AG08396 (cell line): ENCODE measurements at places on chromosomes 3 and 15.

GRCh38 chr3:144085964-144086363, 114.3 kb downstream of the DIPK2A start:
- DNase-seq: no peak

- peak; percentile 10 for DNase-seq
These were observed 179.4 kb downstream of the GBE1 start for GRCh38 chr3:81581966-81582599.

GRCh38 chr3:136595913-136596697, 156.1 kb downstream of the STAG1 start:
- DNase-seq: no peak

DNA sequence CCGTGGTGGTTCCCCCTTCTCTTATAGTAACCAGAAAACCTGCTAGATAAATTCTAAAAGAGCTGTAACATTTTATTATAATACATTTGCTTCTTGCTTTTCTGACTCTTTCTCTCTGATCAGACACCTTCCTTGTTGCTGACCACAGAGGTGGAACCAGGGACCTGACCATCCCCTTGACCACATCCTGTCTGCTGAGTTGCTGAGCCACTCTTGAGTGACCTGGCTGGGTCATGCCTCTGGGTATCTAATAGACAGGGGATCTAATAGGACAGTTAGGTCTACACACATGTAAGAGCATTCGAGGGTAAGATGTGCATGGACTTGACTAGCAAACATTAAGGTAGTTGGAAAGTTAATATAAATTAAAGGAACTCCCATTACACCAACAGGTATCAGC, 22.8 kb upstream of the TRIM59 start:
- no peak for DNase-seq

GRCh38 chr3:152511904-152512303, 243.2 kb downstream of the MBNL1 start:
- DNase-seq: no peak

- no peak for DNase-seq
These were observed 64.2 kb upstream of the LCTL start for GRCh38 chr15:66629817-66630576.

DNA sequence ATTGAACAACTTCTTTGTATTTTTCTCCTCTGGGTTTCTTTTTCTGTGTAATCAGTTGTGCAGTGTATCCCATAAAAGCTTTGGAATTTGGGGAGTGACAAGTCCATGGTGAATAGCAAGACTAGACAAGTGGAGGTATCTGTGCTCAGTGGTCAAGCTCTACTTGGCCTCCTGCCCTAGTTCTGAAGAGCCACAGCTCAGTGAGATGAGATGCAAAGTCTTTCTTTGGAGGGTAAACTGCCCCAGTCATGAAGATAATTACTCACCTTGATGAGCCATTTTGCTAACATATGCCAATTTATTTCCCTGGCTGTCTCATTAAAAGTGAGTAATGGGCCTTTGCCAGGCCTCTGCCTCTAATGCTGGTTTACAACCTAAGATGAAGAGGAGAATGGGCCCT, 271.2 kb upstream of the TRIM42 start:
- no peak for DNase-seq

DNA sequence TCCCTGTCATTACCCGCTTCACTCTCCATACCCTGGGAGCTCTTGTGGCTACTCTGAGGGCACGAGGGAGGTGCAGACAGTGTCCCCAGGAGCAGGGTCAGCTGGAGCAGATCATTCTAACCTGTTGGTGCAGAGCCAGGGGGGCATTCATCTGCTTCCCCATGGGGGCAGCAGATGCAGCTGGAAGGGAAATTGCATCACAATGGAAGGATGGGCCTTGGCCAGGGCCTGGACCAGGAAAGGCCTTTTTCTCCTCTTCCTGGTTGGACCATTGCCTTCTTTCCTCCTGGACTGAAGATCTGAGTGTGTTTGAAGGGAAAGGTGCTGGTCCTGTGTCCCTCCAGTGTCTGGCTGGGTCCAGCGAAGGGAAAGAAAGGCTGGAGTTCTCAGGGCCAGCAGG, 55.7 kb downstream of the EPHB1 start:
- DNase-seq: no peak

DNA sequence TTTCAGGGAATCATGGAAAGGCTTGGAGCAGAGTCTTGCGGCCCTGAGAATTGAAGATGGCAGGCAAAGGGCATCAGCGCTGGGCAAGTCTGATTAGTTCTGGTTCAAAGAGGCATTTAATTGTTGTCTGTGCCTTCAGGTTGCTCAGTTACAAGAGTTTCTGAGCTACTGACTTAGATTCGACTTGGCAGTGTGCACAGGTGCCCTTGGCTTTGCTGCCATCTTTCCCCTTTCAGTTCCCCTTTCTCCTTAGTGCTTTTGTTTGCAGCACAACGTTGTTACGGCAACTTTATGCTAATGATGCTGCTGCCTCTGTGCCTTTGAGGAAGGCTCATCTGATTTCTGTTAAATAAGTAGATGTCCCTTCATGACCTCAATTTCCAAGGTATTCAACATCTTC, 12.5 kb downstream of the P2RY14 start:
- no peak for DNase-seq

- no peak for DNase-seq
These were observed 50.8 kb upstream of the CTDSPL start for GRCh38 chr3:37810848-37811247.
